Bronchial epithelial cell (primary cell): ENCODE measurements at places on chromosomes 5 and 9.

DNA sequence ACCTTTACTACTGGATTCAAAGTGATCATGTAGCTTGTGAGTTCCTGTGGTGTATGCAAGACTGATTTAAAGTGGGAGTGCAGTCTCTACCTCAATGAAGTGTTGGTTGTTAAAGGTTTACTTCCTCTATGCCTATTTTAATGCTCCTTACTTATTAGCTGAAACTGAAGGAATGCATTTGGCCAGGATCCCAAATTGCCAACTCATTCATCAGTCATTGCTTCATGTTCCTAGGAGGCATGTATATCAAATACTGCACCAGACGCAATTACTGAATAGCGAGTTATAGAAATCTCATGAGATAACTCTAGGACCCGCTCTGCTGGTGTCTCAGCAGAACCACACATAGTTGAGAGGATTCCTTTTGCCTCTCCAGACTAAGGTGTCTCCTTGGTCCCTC is 143.0 kb upstream of the RPS23 start:
- DNase-seq: peak; percentile 99

DNA sequence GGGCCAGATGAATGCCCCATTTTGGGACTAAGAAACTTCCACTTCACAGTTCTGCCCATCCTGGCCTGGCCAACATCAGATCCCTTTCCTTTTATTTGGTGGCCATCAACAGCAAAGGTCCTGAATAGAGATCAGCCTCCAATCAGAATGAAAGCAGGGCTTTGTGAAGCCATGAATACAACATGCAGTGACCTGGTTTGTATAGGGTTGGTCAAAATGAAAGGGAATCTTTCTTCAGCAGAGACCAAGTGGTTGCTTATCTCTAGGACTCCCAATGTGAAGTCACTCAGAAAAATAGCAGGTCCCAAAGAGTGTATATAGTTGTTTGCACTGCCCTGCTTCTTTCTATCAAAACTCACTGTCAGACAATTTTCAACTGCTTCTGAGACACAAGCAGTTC is 113.9 kb upstream of the SLC12A2 start:
- DNase-seq: no peak

DNA sequence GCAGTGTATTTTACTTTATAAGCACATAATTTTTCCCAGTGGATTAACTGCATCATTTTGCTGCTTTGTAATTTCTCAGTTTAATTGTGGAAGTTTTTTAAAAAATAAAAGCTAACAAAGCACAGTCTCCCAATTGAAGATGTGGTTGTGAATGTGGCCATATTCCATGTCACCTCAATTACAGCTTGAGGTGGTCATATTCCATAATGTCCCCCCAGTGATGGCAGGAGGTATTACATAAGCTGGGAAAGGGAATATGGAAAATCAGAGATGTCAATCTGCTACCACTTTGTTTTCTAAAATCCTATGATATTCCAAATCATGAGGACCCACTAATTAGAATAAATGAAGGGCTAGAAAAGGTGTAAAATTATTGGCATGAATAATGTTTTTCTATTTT is 1672.0 kb upstream of the CDH9 start:
- no peak for DNase-seq

DNA sequence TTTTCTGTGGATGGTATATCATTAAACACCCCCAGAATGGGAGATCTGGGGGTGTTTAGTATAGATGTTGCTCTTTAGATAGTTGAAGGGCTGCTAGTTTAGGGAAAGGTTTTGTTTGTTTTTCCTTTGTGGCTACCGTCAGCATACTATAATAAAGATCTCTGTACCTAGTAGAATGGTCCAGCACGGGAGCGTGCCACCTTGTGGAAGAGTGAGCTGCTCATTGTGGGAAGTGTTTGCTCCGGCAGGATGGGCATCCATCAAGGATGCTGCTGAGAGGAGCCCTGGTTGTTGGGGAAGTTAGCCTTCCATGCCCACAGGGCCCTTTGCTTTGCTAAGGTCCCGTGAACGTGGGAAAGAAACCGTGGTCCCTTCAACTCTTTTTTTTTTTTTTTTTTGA is 113.1 kb downstream of the LIFR start:
- DNase-seq: no peak
